MCF 10A (cell line): ENCODE measurements at places on chromosomes 12 and 14. TPM values are rescaled to one million over a fixed set of nuclear protein-coding genes. Genes with fewer than 3 reads are reported as not detected.

The LRRK2 gene
- 4.2 and 4.5 TPM in 2 replicates for total RNA-seq

The AQP6 gene
- total RNA-seq: not detected in 2 replicates

The SERPINA9 gene
- total RNA-seq: not detected in 2 replicates

The KIF26A gene
- total RNA-seq: 0.26 and 0.39 TPM in 2 replicates

The SLCO1A2 gene
- not detected in 2 replicates for total RNA-seq

The EPYC gene
- total RNA-seq: not detected in 2 replicates

The PTPN6 gene
- 10.3 and 13.2 TPM in 2 replicates for total RNA-seq

The ERBB3 gene
- 1.1 and 3.7 TPM in 2 replicates for total RNA-seq

The MARK3 gene
- total RNA-seq: 102 and 130 TPM in 2 replicates

The KRT8 gene
- total RNA-seq: 179 and 230 TPM in 2 replicates

The POTEG gene
- not detected in 2 replicates for total RNA-seq

The SLC24A4 gene
- not detected in 2 replicates for total RNA-seq

The PTPRO gene
- total RNA-seq: 0.74 and 2.2 TPM in 2 replicates

The DICER1 gene
- total RNA-seq: 35.6 and 48.6 TPM in 2 replicates

The LBHD2 gene
- not detected in 2 replicates for total RNA-seq

The LUM gene
- not detected in 2 replicates for total RNA-seq

The YEATS4 gene
- total RNA-seq: 26.1 and 30.9 TPM in 2 replicates

The TOMM20L gene
- total RNA-seq: not detected in 2 replicates

The CAPZA3 gene
- 0.28 and 0.49 TPM in 2 replicates for total RNA-seq

The KRT2 gene
- not detected in 2 replicates for total RNA-seq

The SPIC gene
- total RNA-seq: not detected in 2 replicates

The CACNA2D4 gene
- not detected in 2 replicates for total RNA-seq

The LIMA1 gene
- total RNA-seq: 65.5 and 86.0 TPM in 2 replicates

The TAS2R14 gene
- total RNA-seq: 1.6 and 1.9 TPM in 2 replicates

The CDKN3 gene
- total RNA-seq: 66.4 and 66.5 TPM in 2 replicates

The SSPN gene
- total RNA-seq: 0.17 and 0.21 TPM in 2 replicates

The PPP4R4 gene
- total RNA-seq: 0.66 and 0.91 TPM in 2 replicates

The AMN gene
- 0.29 TPM in 1 of 2 replicates, not detected in the other for total RNA-seq

The ATG14 gene
- total RNA-seq: 6.5 and 6.6 TPM in 2 replicates

The RERGL gene
- total RNA-seq: 0.37 TPM in 1 of 2 replicates, not detected in the other

The BBOF1 gene
- total RNA-seq: 2.0 and 4.2 TPM in 2 replicates

The MUCL1 gene
- not detected in 2 replicates for total RNA-seq

The TRPV4 gene
- 0.09 and 0.15 TPM in 2 replicates for total RNA-seq

The HCAR2 gene
- 0.19 TPM in 1 of 2 replicates, not detected in the other for total RNA-seq
